ENCODE measurements at places on chromosomes 2 and 18.

- DNase-seq, result no peak
Measured at GRCh38 chr2:140186313-140186712, 1406.1 kb upstream of the NXPH2 start.

DNA sequence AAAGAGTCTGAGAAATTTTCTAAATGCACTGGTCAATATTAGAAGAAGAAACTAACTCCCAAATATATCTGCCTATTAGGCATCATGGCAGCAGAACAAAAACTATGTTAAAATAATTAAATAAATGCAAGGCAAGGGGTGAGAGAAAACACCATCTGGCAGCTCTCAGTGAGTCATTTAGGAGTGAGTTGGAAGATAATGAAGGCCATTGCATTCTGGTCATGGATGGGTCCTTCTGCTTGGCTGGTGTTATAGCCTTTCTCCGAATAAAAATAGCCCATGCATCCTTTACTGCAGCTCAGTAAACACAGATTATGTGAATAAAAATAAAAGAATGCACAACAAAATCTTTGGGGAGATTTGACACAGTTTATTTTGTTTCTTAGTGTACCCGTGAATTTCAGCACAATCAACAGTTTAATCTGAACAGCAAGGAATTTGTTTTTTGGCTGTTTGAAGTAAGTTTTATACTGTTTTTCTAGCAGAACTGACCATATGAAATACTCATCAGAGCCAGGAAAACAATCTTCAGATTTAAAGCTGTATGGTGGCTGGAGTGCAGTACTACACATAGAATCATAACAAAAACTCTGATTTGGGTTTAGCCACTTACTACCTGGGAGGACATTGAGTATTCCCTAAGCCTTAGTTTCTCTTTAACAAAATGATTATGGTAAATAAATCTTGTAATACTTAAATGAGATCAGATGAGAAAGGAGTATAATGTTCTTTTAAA is 225.1 kb upstream of the ITGA4 start:
- peak; percentile 9 for DNase-seq

DNA sequence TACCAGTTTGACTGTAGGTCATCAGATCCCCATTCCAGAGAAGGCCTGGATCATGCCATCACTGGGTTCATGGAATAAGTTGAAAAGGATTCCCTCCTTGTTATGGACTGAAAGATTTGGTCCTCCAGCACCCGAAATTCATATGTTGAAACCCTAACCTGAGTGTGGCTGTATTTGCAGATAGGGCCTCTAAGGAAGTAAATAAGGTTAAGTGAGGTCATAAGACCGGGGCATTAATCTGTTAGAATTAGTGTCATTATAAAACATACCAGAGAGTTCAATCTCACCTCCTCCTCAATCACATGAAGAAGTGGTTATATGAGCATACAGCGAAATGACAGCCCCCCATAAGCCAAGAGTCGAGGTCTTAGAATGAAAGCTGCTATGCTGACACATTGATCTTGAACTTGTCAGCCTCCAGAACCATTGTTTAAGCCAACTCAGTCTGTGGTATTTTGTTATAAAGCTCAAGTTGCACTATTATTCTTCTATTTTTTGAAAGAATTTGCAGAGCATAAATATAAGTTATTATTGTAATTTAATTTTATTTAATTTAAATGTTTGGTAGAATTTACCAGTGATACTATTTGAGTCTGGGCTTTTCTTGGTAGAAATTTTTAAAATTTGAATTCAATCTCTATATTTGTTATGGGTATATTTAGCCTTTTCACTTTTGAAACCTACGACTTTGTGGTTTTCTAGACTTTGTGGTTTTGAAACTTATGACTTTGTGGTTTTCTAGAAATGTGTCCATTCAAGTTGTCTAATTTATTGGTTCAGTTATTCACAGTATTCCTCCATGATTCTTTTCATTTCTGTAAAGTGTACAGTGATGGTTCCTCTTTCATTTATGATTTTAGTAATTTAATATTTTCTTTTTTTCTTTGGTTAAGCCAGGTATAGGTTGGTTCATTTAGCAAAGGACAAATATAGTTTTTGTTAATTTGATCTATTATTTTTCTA is 1206.7 kb upstream of the CDH2 start:
- DNase-seq, result peak; percentile 18

DNA sequence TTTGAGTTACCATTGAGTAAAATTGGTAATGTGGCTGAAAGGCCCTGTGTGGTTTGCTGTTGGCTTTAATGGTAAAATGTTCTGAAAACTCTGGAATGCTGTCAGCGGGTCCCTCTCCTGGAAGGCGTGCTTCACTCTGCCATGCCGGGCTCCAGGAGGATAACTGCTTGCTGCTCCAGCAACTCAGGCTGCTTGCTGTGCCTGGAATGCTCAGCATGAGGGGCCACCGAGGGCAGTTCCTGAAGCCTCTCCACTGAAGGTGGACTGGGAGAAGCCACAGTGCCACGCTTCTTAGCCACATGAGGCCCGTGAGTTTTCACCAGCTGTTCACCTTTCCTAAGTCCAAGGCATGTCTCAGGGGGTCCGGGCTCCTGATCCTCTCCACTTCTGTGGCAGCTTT is 90.4 kb upstream of the FAM110C start:
- DNase-seq, result no peak
